ENCODE measurements at places on chromosomes 2 and 18.
A peak's percentile ranks its signal among the peaks of the same experiment; 100 is the strongest.

GRCh38 chr18:7456376-7456775, 110.7 kb upstream of the PTPRM start:
- DNase-seq, result no peak

DNA sequence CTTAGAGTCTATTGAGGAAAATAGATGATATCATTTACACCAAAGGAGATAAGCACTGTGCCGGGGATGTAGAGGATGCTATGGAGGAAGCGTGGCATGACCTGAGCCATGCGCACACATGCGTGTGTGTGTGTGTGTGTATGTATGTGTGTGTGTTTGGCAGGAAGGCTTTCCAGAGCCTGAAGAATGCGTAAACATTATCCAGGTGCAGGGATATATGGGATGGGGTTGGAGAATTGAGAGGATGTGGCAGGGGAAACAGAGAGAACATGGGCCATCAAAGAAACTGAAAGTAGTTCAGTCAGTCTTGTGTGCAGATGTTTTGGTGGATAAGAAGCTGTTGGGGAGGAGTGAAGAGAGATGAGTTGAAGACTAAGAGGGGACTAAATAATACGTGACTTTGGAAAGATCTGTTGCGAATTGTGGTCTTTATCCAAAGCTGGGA, 9.3 kb upstream of the STAT1 start:
- DNase-seq, result no peak

DNA sequence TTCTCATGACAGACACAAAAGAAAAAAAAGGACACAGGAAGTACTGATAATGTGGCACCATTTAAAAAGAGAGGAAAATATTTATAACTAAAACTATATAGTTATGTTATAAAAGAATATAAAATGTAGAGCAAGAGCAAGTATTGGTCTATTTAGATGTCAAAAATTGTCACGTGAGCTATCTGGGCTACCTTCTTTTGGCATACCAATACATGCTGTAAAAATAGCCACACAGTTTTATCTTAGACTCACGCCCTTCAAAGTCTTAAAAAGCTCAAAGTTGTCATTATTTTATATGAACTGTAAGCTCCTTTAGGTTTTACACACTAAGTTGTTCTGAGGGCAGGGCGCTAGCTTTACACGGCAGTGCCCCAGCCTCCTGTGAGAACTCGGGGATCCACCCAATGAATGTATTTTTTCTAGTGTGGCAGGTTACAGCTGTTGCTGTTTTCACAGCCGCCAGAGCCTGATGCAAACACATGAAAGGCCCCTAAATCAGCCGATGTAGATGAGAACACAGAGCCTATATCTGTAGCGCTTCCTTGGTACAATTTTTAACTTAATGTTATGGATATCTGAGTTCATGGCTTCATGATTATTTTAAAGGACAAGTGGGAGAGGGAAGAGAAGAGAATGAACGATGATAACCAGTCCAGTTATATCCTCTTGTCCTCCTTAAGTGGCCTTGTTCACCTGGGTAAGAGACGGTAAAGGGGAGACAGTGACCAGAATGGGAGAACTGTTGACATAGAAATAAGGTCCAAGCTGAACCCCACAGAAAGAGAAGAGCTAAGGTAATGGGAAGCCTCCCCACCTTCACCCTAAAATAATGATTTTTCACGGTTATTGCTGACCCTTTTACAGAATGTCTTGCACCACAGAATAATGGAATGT, 130.8 kb downstream of the CACNB4 start:
- no peak for DNase-seq

- DNase-seq, result peak; percentile 52
Observed at GRCh38 chr2:112626604-112627059, 19.1 kb upstream of the SLC20A1 start.

GRCh38 chr2:148926981-148927401, 52.0 kb downstream of the KIF5C start:
- DNase-seq, result no peak
